ENCODE measurements at places on chromosomes 6 and 20.

DNA sequence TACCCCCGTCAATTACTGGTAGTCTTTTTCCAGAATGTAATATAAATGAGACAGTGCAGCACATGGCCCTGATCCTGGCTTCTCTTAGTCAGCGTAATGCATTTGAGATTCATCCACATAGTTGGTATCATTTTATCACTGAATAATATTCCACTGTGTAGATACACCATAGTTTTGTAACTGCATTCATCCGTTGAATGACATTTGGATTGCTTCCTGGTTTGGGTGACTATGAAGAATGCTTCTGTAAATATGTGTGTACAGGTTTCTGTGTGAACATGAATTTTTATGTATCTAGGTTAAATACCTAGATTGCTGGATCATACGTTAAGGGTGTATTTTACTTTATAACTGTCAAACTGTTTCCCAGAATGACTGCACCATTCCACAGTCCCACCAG is 62.6 kb upstream of the STMND1 start:
- no peak for DNase-seq

DNA sequence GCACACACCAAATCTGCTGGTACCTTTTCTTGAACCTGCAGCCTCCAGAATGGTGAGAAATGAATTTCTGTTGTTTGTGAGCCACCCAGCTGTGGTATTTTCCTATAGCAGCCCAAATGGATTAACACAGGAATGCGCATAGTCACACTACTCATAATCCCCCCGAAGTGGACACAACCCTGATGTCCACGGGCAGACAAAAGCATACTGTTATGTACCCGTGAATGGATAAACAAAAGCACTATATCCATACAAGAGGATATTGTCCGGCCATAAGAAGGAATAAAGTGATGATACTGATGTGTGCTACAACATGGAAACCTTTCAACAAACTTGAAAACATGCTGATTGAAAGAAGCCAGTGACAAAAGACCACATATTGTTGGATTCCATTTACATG is 25.1 kb upstream of the RPP40 start:
- no peak for DNase-seq

DNA sequence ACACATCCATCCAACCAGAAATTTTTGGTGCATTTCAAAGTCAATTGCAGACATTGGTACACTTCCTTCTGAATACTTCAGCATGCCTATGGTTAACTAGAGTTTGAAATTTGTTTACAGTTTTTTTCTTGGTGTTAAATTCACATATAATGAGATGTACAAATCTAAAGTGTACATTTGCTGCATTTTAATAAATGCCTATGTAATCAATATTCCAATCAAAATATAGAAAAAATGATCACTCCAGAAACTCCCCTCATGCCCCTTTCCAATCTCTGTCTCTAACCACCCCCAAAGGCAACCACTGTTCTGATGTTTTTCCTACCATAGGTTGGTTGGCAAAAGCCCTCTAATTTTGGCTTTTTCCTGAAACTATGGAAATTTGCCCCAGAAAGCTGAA is 7.6 kb upstream of the TGM6 start:
- no peak for DNase-seq

DNA sequence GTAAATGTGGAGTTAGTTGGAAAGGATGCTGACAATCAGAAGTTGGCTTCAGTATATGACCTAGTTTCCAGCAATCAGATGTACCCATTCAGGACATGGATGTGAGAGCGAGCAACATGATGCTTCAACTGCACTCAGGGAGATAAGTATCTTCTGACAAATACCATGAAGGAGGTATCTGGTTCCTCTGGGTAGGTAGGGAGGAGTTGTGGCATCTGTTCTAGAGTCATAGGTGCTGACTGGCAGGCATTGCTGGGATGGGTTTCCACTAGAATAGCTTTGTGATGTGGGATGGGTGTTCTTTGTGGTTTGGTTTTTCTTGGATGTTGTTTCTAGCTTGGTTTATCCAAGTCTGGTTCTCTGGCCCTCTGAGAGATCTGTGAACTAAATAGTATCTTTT is 3.9 kb upstream of the REV3L start:
- DNase-seq: no peak

GRCh38 chr6:811191-811590 is 118.3 kb upstream of the EXOC2 start:
- DNase-seq: no peak

DNA sequence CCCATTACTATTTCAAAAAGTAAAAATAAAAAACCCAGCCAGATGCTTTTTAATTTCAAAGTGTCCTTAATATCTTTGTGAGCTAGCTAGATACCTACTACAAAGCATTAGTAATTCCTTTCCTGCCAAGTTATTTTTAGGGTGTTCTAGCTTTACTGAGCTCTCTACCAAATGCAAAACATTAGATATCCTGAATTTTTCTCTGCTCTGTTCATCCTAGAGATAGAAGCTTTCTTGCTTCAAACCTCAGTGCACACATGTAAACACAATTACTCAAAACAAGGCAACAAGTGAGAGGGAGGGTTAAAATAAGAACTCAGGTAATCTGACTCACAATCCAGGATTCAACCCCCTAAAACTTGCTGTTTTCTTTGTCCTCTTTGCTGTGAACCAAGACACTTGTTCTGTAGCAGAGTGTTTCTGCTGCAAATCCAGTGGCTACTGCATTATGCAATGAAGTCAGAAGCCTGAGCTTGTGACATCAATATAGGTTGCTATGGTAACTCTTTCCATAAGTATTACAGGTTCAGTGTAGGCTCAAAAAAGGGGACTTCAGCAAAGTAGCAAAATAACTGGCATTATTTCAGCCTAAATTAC is 72.6 kb upstream of the STXBP5 start:
- no peak for DNase-seq

DNA sequence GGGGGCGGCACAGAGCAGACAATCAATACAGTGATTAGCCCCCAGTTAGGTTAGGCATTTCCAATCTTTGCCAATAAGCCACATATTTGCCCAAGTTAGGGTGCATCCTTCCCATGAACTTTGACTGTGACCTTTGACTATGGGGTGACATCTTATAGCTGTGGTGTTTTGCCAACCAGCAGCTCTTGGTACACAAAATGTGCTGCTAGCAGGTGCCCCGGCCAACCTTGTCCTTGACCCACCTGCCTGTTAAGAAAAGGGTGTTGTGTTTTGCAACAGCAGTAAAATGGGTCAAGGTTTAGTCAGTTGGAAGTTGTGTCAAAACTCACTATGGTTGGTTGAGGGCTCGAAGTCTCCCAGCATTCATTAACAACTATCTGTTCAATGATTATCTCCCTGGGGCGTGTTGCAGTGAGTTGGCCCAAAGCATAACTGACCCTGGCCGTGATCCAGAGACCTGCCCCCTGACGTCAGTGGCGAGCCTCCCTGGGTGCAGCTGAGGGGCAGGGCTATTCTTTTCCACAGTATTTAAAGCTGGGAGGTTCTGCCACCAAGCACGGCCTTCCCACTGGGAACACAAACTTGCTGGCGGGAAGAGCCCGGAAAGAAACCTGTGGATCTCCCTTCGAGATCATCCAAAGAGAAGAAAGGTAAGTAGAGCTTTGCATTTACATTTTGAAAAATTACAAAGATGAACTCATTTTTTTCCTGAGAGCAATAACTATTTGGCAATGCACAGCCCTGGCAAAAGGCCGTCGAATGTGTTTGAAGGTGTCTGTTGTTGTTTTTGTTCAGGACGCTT is at the start of gene PCK1:
Gene PCK1, plus strand, starts transcription at position 557 of the 802 bp plus-strand sequence. CDS start 302 bp downstream, outside the sequence.
- DNase-seq: no peak

- DNase-seq: no peak
Observed at GRCh38 chr6:37338745-37339255, 15.0 kb upstream of the RNF8 start.

GRCh38 chr6:27255866-27256265 is 8.4 kb downstream of the PRSS16 start:
- no peak for DNase-seq

GRCh38 chr20:57392512-57393271 is 1.5 kb downstream of the RBM38 start:
- DNase-seq: peak; percentile 74

- no peak for DNase-seq
Observed at GRCh38 chr6:53944091-53944490, 149.3 kb downstream of the LRRC1 start.

All from stimulated activated CD8-positive, alpha-beta memory T cell treated with anti-CD3 and anti-CD28 coated beads, Interleukin-15, amount 100 ng/mL, for 48 hours (primary cell).